ENCODE measurements at places on chromosomes 7 and 10. TPM values are rescaled to one million over a fixed set of nuclear protein-coding genes. Genes with fewer than 3 reads are reported as not detected.

TLX1 gene
- not detected for total RNA-seq

CTNNA3 gene
- not detected for total RNA-seq

COL17A1 gene
- total RNA-seq: 0.13 TPM

TRPV5 gene
- total RNA-seq: not detected

STN1 gene
- total RNA-seq: 21.6 TPM

KIF20B gene
- total RNA-seq: 16.6 TPM

ITPRID1 gene
- total RNA-seq: not detected

CRYGN gene
- 0.78 TPM for total RNA-seq

PTF1A gene
- total RNA-seq: not detected

KCP gene
- not detected for total RNA-seq

C10orf67 gene
- total RNA-seq: not detected

SORCS1 gene
- total RNA-seq: not detected

ASB10 gene
- total RNA-seq: not detected

PFKFB3 gene
- 42.5 TPM for total RNA-seq

LRRN3 gene
- 0.26 TPM for total RNA-seq

CALML3 gene
- not detected for total RNA-seq

NODAL gene
- total RNA-seq: not detected

EXOC4 gene
- 107 TPM for total RNA-seq

SDK1 gene
- under 0.01 TPM for total RNA-seq

SFRP5 gene
- total RNA-seq: not detected

RADIL gene
- total RNA-seq: 1.0 TPM

IQUB gene
- 1.2 TPM for total RNA-seq

CYP2C19 gene
- not detected for total RNA-seq

NAT16 gene
- 0.11 TPM for total RNA-seq

IDI2 gene
- not detected for total RNA-seq

OR2A42 gene
- 0.26 TPM for total RNA-seq

MMP21 gene
- not detected for total RNA-seq

LLCFC1 gene
- not detected for total RNA-seq

All from articular chondrocyte of knee joint (primary cell).